Uterus (tissue), 4 donors: ENCODE measurements at places on chromosomes 3 and 15. TPM values are rescaled to one million over a fixed set of nuclear protein-coding genes. Genes with fewer than 3 reads are reported as not detected.

The ITIH3 gene
- total RNA-seq = 11.8 TPM

- no peaks in the 10 kb centered on the region for H3K4me1 ChIP-seq
- no peaks in the 10 kb centered on the region for H3K36me3 ChIP-seq
- no peaks in the 10 kb centered on the region for H3K27me3 ChIP-seq
- H3K4me3 ChIP-seq = no peak overlapping the region
- no peak for DNase-seq
- H3K27ac ChIP-seq = no peak overlapping the region
These were observed 26.6 kb upstream of the GBE1 start for GRCh38 chr3:81788044-81788443.

The ARRDC4 gene
- 10.2 TPM for total RNA-seq

- no peaks in the 10 kb centered on the region for H3K4me1 ChIP-seq
- no peak overlapping the region for H3K4me3 ChIP-seq
- no peaks in the 10 kb centered on the region for H3K27me3 ChIP-seq
- no peak overlapping the region for H3K27ac ChIP-seq
- DNase-seq = no peak
- no peaks in the 10 kb centered on the region for H3K36me3 ChIP-seq
These were observed 13.0 kb upstream of the BTLA start for GRCh38 chr3:112512320-112512719.

DNA sequence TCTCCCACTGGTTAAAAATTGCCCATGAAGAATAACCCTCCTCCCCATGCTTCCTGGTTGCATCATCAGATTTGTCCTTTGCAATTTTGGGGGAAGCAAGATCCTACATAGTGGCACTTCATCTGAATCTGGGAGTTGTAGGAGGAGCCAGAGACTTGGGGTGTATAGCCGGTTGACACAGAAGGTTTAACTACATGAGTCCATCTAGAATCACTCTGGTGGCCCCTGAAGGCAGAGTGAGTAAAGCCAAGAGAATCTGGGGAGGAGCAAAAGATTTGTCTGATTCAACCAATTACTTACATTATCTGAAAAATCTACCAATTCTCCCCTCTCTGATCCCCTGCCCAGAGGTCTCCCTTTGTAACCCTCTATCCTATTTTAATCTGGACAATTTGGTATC, 50.1 kb downstream of the SYN2 start:
- H3K4me3 ChIP-seq = no peak overlapping the region
- H3K27me3 ChIP-seq = no peaks in the 10 kb centered on the region
- no peak overlapping the region for H3K27ac ChIP-seq
- no peak for DNase-seq
- H3K4me1 ChIP-seq = no peaks in the 10 kb centered on the region
- H3K36me3 ChIP-seq = no peaks in the 10 kb centered on the region

DNA sequence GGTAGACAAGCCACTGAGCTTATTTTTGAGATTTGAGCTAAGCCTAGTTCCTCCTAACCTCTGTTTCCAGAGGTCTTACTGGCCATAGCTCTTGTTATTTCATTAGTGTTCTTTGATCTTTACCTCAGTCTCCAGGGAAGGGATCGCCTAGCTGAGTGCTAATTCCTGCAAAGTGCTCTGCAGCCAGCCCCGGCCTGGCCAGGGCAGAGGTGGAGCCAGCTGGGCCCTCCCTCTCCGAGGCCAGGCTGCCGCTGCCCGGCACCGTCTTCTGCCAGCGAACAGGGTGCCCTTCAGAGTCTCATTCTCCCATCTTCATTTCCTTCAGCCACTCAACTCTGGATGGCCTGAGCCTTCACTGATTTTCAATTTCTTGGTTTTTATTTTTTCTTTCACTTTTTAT, 19.7 kb downstream of the FAN1 start:
- H3K27me3 ChIP-seq = no peaks in the 10 kb centered on the region
- no peak overlapping the region for H3K4me3 ChIP-seq
- no peaks in the 10 kb centered on the region for H3K36me3 ChIP-seq
- DNase-seq = no peak

DNA sequence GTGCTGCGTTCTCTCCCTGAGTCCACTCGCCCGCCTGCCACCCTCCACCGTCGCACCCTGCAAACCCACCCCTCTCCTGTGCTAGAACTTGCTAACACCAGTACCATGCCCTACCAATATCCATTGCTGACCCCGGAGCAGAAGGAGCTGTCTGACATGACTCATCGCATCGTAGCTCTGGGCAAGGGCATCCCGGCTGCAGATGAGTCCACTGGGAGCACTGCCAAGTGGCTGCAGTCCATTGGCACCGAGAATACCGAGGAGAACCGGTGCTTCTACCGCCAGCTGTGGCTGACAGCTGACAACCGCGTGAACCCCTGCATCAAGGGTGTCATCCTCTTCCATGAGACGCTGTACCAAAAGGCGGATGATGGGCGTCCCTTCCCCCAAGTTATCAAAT, 4.9 kb upstream of the ALAS1 start:
- DNase-seq = peak; percentile 42
- no peaks in the 10 kb centered on the region for H3K4me1 ChIP-seq
- H3K36me3 ChIP-seq = no peaks in the 10 kb centered on the region

DNA sequence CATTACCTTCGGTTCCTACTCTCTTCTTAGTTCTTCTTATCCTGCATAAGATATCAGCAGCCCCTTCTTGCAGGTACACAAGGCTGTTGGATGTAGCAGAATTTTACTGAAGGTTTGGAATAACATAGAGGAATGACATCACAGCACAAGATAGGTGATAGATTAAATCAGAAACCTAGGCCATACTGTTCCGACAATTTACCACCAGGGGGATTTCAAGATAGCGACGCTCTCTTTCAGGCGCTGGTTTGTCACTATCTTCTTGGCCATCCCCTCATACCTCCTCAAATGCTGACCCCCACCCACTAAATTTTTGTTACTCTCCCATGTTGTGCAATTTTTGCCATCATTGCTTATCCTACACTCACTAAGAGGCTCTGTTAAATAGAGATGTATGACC, 3.5 kb downstream of the SIDT1 start:
- H3K4me3 ChIP-seq = no peak overlapping the region
- no peak for DNase-seq
- no peaks in the 10 kb centered on the region for H3K27me3 ChIP-seq
- H3K4me1 ChIP-seq = no peaks in the 10 kb centered on the region
- H3K27ac ChIP-seq = no peak overlapping the region

The CNTN3 gene
- 14.7 TPM for total RNA-seq

The THSD4 gene
- total RNA-seq = 144 TPM

DNA sequence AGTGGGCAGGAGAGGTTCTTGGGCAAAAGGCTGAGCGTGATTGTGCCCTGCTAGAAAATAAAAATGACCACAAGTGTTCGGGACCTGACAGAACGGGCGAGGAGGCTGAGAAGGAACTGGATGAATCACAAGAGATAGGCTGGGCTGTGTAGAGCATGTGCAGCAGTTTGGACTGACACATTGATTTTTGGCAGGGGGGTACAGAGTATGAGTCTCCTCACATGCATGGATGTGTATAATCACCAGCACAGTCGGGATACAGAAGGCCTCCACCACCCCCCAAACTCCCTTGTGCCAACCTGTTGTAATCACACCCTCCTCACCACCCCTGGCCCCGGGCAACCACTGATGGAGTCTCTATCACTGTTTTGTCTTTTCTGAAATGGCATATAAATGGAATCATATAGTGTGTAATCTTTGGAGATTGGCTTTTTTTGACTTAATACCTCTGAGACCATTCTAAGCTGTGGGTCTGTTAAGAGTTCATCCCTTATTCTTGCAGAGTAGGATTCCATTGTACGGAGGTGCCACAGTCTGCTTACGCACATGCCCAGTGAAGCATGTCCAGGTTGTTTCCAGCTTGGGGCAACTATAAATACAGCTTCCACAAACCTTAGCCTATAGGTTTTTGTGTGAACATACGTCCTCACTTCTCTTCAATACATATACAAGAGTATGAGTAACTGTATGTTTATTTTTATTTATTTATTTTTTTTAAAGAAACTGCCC, 438.8 kb downstream of the FOXP1 start:
- H3K27ac ChIP-seq = no peak overlapping the region
- H3K27me3 ChIP-seq = no peaks in the 10 kb centered on the region
- no peak overlapping the region for H3K4me3 ChIP-seq
- no peaks in the 10 kb centered on the region for H3K36me3 ChIP-seq

DNA sequence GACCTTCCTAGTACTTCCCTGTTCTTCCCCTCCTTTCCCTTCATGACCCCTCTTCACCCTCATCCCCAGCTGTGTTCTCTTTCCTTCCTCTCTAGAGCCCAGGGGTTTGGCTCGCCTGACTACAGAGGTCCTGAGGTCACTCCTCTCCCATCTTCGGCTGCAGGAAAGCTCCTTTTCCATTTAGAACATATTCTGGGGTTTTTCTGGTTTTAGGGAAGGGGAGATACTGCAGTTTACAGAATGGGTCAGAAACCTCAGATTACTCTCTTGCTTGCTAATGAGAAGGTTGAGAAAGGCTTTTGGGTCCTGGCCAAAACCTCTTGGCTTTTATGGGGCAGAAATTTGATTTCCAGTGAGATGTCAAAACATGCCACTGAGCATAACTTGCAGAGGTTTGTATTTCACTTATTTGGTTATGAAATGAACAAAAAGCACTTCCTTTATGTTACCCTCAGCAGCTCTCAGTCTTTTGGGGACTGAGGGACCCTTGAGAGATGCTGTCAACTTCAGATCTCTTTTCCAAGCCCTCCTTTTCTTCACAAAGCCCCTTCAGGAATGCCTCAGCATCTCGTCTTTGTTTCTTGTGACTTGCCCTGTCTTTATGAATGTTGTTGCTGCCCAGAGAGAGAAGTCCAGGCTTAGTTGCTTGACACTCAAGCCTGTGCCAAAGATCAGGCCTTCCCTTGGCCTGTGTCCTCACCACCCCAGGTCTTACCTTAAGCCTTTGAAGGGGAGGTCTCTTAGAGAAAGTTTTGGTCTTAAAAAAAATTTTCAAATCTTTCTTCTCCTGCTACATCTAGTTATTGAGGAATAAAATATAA, 121.7 kb upstream of the TPM1 start:
- H3K36me3 ChIP-seq = no peaks in the 10 kb centered on the region
- DNase-seq = peak; percentile 29
- H3K4me3 ChIP-seq = no peak overlapping the region
- no peaks in the 10 kb centered on the region for H3K4me1 ChIP-seq
- H3K27me3 ChIP-seq = no peaks in the 10 kb centered on the region

GRCh38 chr3:64267721-64268604, 42.7 kb upstream of the PRICKLE2 start:
- peaks cover 12% of the 10 kb centered on the region for H3K4me1 ChIP-seq
- peak overlapping the region; percentile 94 for H3K27ac ChIP-seq
- H3K36me3 ChIP-seq = no peaks in the 10 kb centered on the region

DNA sequence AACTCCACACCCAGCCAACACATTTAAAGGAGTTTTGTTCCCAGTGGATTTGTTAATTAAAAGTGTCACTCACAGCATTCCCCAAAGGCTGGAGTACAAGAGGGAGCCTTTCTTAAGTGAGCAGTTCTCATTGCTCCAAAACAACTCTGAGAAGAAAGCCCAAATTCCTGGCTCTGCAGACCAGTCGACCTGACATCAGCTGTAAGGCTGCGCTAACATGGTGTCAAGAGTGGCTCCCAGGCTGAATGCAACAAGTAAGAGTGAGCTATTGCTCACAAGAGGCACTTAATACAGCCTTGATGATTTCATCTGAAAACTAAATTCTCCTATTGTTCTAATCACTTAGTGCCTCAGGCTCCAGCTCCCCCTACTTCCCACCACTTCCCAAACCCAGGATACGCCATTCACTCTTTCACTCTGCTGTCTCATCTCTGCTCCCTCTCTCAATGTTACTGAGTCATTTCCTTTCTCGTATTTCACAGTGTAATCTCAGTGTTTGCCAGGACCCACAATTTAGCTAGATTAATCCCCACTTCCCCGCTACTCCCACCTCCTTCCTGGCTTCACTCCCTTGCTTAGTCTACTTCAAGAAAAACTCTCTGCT, 81.8 kb downstream of the WWTR1 start:
- no peaks in the 10 kb centered on the region for H3K27me3 ChIP-seq
- peak overlapping the region; percentile 78 for H3K27ac ChIP-seq
- no peak overlapping the region for H3K4me3 ChIP-seq
- H3K36me3 ChIP-seq = no peaks in the 10 kb centered on the region

The CCDC54 gene
- not detected for total RNA-seq

DNA sequence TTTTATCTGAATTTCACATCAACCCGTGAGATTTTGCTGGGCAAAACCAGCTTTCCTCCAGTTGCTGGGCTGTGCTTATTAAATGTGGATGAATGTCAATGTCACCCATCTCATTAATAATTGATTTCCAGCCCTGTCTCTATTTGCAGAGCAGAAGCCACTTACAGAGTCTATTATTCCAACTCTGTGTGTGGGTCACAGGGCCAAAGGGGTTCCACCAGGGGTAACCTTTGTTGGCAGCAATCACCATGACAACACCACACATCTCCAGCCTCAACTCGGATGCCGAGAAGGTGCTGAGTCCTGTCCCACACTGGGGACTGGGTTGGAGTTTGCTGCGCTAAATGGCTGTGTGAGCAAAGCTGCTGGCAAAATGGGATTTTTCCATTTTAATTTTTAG, 51.1 kb upstream of the WNT5A start:
- DNase-seq = no peak
- no peak overlapping the region for H3K4me3 ChIP-seq
- no peak overlapping the region for H3K27ac ChIP-seq
- H3K27me3 ChIP-seq = no peaks in the 10 kb centered on the region
- no peaks in the 10 kb centered on the region for H3K4me1 ChIP-seq
- H3K36me3 ChIP-seq = no peaks in the 10 kb centered on the region

The CD200 gene
- 26.1 TPM for total RNA-seq

The IL17RD gene
- total RNA-seq = 61.0 TPM

DNA sequence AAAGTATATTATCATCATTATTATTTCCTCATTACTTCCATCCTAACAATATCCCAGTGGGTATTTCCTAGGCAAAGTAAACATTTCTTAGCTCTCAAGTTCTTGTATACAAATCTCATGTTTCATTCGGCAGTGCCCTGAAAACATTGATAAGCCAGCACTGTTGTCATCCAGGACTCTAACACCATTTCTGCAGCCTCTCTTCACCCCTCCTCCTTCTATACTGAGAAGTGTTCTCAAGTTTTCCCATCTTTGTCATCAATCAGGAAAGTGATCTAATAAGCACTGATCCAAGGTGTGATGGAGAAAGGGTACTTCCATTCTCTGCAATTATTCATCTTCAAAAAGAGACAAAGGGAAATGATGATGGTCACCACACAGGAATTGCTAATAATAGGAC, 168.4 kb upstream of the CCDC54 start:
- H3K36me3 ChIP-seq = no peaks in the 10 kb centered on the region
- H3K4me3 ChIP-seq = no peak overlapping the region
- H3K27me3 ChIP-seq = no peaks in the 10 kb centered on the region
- H3K4me1 ChIP-seq = no peaks in the 10 kb centered on the region
- DNase-seq = no peak

The KLHL40 gene
- total RNA-seq = not detected

- DNase-seq = no peak
- H3K27ac ChIP-seq = no peak overlapping the region
- no peaks in the 10 kb centered on the region for H3K4me1 ChIP-seq
These were observed 37.0 kb downstream of the MUC20 start for GRCh38 chr3:195757827-195758226.

GRCh38 chr3:188244395-188244861, 90.5 kb downstream of the LPP start:
- DNase-seq = no peak
- peak overlapping the region; percentile 48 for H3K27ac ChIP-seq
- H3K4me1 ChIP-seq = peaks cover 20% of the 10 kb centered on the region
- H3K36me3 ChIP-seq = no peaks in the 10 kb centered on the region
- H3K4me3 ChIP-seq = no peak overlapping the region

- peak overlapping the region; percentile 57 for H3K4me3 ChIP-seq
- no peaks in the 10 kb centered on the region for H3K36me3 ChIP-seq
- peak overlapping the region; percentile 99 for H3K27ac ChIP-seq
- peak; percentile 28 for DNase-seq
- H3K27me3 ChIP-seq = no peaks in the 10 kb centered on the region
- H3K4me1 ChIP-seq = peaks cover 3% of the 10 kb centered on the region
These were observed 2.4 kb downstream of the TSC22D2 start for GRCh38 chr3:150410311-150411105.
